ENCODE measurements at places on chromosomes 7 and 10. TPM values are rescaled to one million over a fixed set of nuclear protein-coding genes. Genes with fewer than 3 reads are reported as not detected.

ZNF503 gene
- total RNA-seq, result 4.7 TPM

KCND2 gene
- not detected for total RNA-seq

RARRES2 gene
- total RNA-seq, result not detected

EZH2 gene
- 20.4 TPM for total RNA-seq

SLC13A1 gene
- total RNA-seq, result not detected

SSC4D gene
- not detected for total RNA-seq

CPA1 gene
- total RNA-seq, result not detected

LAMB1 gene
- 0.10 TPM for total RNA-seq

SKAP2 gene
- total RNA-seq, result 14.3 TPM

GSAP gene
- total RNA-seq, result 48.0 TPM

SEMA3E gene
- not detected for total RNA-seq

ABCB1 gene
- total RNA-seq, result 12.3 TPM

HOXA6 gene
- total RNA-seq, result not detected

GPRIN2 gene
- not detected for total RNA-seq

HECW1 gene
- under 0.01 TPM for total RNA-seq

TUBB8 gene
- total RNA-seq, result 0.21 TPM

EXOSC1 gene
- 24.6 TPM for total RNA-seq

OR13A1 gene
- total RNA-seq, result 0.10 TPM

IDI1 gene
- 180 TPM for total RNA-seq

Data from mononuclear cell (primary cell).